Effector memory CD4-positive, alpha-beta T cell (primary cell): ENCODE measurements at places on chromosomes 1 and 21.

DNA sequence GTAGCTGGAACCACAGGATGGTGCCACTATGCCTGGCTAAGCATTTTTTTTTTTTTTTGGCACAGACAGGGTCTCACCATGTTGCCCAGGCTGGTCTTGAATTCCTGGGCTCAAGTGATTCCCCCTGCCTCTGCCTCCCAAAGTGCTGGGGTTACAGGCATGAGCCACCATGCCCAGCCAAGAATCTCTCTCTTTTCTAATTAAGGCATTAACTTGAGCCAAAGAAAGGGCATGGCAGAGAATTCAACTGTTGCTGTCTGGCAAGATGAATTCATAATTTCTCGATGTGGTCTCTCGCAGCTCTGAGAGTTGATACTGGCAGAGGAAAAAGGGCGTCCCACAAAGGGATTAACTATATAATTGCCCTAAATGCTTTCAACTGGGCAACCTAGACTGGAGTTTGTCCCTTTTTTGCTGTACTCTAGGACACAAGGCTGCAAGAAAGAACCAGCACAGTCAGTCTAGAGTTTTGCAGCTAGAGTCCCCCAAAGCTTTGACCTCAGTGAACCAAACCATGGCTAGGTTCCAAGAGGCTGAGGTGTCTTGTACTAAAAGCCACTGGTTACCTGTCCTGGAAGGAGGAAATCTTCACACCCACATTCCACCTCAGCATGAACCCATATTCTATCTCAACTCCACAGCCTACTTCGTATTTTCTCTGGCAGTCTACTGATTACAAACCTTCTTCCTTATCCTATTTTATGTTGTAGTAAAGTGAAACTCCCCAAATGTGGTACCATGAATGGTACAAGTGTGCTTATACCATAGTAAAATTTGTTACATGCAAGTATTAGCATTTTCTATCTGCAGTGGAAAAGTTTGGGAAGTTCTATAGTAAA lies 51.2 kb downstream of the OPTC start:
- no peak for DNase-seq
- no peaks in the 10 kb centered on the region for H3K4me1 ChIP-seq
- no peaks in the 10 kb centered on the region for H3K36me3 ChIP-seq
- H3K27ac ChIP-seq, result no peak overlapping the region
- no peak overlapping the region for H3K4me3 ChIP-seq
- H3K27me3 ChIP-seq, result no peaks in the 10 kb centered on the region

- no peak overlapping the region for H3K4me3 ChIP-seq
- no peaks in the 10 kb centered on the region for H3K27me3 ChIP-seq
- no peak for DNase-seq
- H3K4me1 ChIP-seq, result peaks cover 24% of the 10 kb centered on the region
- peak overlapping the region; percentile 40 for H3K27ac ChIP-seq
Observed at GRCh38 chr1:226002667-226003501, 3.7 kb upstream of the SDE2 start.

GRCh38 chr1:162992945-162993344 lies 76.2 kb upstream of the RGS4 start:
- DNase-seq, result no peak
- H3K4me1 ChIP-seq, result no peaks in the 10 kb centered on the region
- H3K27ac ChIP-seq, result no peak overlapping the region
- no peaks in the 10 kb centered on the region for H3K27me3 ChIP-seq
- H3K4me3 ChIP-seq, result no peak overlapping the region
- no peaks in the 10 kb centered on the region for H3K36me3 ChIP-seq

DNA sequence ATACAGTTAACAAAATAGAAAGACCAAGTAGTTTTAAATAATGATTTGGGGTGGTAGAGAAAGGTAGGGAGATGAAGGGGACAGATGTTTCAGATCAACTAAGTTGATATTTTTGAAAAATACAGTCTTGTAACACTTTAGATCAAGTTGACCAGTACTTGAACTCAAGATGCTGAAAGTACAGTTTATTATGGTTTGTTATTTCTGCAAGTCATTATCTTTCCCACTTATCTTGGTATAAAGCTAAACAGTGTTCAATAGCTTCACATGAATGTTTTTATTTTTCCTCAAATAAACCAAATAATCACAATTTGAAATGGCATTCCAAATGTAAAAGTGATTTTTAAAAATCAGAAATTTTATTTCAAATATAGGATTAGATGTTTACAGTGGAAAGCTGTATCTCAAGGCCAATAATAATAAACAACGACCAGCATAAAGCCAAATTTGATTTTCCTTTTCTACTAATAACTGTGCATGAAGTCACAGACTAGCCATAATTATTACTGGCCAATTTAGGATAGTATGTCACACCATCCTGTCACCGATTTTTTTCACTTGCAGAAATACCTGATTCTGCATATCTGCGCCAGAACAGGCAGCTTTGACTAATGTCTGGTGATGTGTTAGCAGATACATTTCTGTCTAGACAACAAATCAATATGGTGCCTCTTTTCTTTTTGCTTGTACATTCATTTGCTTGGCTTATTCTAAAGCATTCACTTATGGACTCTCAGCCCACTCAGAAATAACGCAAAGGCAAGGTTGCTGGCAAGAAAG lies 320.2 kb downstream of the TM2D1 start:
- no peak overlapping the region for H3K4me3 ChIP-seq
- no peaks in the 10 kb centered on the region for H3K4me1 ChIP-seq
- H3K27ac ChIP-seq, result no peak overlapping the region
- no peaks in the 10 kb centered on the region for H3K27me3 ChIP-seq
- no peak for DNase-seq
- H3K36me3 ChIP-seq, result peaks cover 5% of the 10 kb centered on the region

GRCh38 chr1:41925712-41926111 lies 7.0 kb upstream of the HIVEP3 start:
- H3K36me3 ChIP-seq, result no peaks in the 10 kb centered on the region
- no peak for DNase-seq
- H3K4me3 ChIP-seq, result no peak overlapping the region
- no peaks in the 10 kb centered on the region for H3K4me1 ChIP-seq
- H3K27ac ChIP-seq, result no peak overlapping the region
- no peaks in the 10 kb centered on the region for H3K27me3 ChIP-seq

GRCh38 chr21:23853796-23854379 lies 1753.4 kb downstream of the MRPL39 start:
- H3K27me3 ChIP-seq, result no peaks in the 10 kb centered on the region
- H3K36me3 ChIP-seq, result no peaks in the 10 kb centered on the region
- H3K27ac ChIP-seq, result no peak overlapping the region
- no peaks in the 10 kb centered on the region for H3K4me1 ChIP-seq
- H3K4me3 ChIP-seq, result no peak overlapping the region
- DNase-seq, result no peak

DNA sequence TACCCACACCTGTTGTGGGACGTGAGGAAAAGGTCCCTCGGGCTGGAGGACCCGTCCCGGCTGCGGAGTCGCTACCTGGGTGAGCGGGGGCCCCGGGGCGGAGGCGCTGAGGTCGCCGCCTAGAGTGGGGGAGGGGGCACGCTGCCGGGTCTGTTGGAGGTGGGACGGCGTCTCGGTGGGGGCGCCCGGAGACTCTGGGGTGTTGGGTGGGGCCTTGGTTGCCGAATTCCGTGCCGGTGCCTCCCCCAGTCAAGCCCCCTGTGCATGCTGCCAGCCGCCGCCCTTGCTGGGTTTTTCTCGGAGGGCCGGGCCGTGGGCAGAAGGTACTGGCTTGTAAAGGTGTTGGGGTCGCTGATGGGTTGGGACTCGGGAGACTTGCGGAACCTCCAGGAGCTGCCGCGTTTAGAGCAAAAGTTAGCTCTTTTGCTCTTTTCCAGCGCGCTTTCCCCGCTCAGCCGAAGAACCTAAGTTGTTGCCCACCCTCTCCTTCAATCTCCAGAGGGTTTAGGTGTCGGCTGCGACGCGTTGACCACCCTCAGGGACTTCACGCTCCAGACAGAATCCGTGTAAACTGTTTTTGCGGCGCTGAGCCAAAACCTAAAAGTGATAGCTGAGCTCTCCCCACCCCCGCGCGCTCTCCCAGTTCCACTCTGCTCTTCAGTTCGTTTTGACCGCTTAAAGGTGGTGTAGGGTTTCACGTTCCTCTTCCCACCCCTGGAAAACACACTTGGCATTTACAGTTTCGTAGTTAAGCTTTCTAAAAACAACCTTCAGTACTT lies at the start of gene MPC2:
Gene MPC2 (minus strand): TSS at position 143 of the 779 bp plus-strand sequence. CDS start 1,231 bp downstream, outside the sequence.
- H3K27me3 ChIP-seq, result no peaks in the 10 kb centered on the region
- peak; percentile 52 for DNase-seq
- peak within 1 kb of the TSS; percentile 92 for H3K27ac ChIP-seq

- no peaks in the 10 kb centered on the region for H3K27me3 ChIP-seq
- H3K4me3 ChIP-seq, result peak overlapping the region; percentile 85
- DNase-seq, result no peak
- no peaks in the 10 kb centered on the region for H3K36me3 ChIP-seq
Observed at GRCh38 chr1:42956739-42957138, 1.9 kb downstream of the SLC2A1 start.

- DNase-seq, result no peak
- no peaks in the 10 kb centered on the region for H3K4me1 ChIP-seq
- no peak overlapping the region for H3K4me3 ChIP-seq
- no peaks in the 10 kb centered on the region for H3K36me3 ChIP-seq
Observed at GRCh38 chr1:228978484-228979324, 243.4 kb downstream of the RHOU start.

GRCh38 chr1:162976628-162977027 lies 92.5 kb upstream of the RGS4 start:
- H3K4me1 ChIP-seq, result no peaks in the 10 kb centered on the region
- H3K27ac ChIP-seq, result no peak overlapping the region
- no peaks in the 10 kb centered on the region for H3K36me3 ChIP-seq
- H3K27me3 ChIP-seq, result no peaks in the 10 kb centered on the region
- no peak overlapping the region for H3K4me3 ChIP-seq

DNA sequence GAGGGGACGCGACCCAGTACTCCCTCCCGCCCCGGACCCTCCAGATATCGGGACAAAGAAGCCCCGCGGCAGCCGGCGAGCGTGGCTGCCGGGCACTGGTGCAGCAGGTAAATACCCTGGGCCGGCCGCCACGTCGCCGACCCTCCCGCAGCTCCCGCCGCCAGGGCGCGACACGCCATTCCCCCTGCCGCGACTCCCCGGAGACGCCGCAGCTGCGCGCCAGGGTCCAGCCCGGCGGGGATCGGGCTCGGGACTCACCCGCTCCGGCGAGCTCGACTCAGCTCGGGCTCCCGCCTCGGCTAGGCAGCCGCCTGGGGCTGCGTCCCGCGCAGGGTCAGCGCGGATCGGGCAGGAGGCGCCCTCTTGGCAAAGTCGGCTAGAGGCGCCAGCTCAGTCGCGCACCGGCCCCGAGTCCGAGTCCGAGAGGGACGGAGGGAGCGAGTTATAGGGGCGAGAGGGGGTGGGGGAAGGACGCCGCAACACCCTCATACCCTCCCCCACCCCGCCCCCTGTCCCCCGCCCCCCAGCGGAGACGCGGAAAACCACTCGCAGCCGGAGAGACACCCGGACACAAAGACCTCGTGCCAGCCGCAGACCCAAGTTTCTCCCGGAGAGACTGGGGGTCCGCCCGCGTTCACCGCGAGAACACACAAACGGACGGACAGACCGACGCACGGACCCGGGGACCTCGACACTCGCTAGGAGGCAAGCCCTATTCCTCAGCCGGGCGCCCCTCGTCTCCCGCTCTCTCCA lies 985 bp downstream of the SYT6 start:
- peak overlapping the region; percentile 34 for H3K4me3 ChIP-seq
- DNase-seq, result no peak
- H3K27ac ChIP-seq, result no peak overlapping the region
- peaks cover 55% of the 10 kb centered on the region for H3K27me3 ChIP-seq
- no peaks in the 10 kb centered on the region for H3K36me3 ChIP-seq

GRCh38 chr1:210739627-210740026 lies 394.3 kb downstream of the KCNH1 start:
- DNase-seq, result no peak
- H3K4me1 ChIP-seq, result no peaks in the 10 kb centered on the region
- no peak overlapping the region for H3K27ac ChIP-seq
- H3K4me3 ChIP-seq, result no peak overlapping the region
- H3K36me3 ChIP-seq, result no peaks in the 10 kb centered on the region
